ENCODE measurements at places on chromosomes 1 and 21. TPM values are rescaled to one million over a fixed set of nuclear protein-coding genes. Genes with fewer than 3 reads are reported as not detected.
A peak's percentile ranks its signal among the peaks of the same experiment; 100 is the strongest.

- H3K27me3 ChIP-seq = no peaks in the 10 kb centered on the region
- peak within 1 kb of the TSS; percentile 100 for H3K4me3 ChIP-seq
- peak; percentile 51 for DNase-seq
- H3K36me3 ChIP-seq = no peaks in the 10 kb centered on the region
- H3K27ac ChIP-seq = peak within 1 kb of the TSS; percentile 86
These were observed at the start of gene DPYD for GRCh38 chr1:97920832-97921571. Gene DPYD, minus strand, starts transcription at chr1:97921034. Its CDS starts 112 bp downstream, at chr1:97920922.

DNA sequence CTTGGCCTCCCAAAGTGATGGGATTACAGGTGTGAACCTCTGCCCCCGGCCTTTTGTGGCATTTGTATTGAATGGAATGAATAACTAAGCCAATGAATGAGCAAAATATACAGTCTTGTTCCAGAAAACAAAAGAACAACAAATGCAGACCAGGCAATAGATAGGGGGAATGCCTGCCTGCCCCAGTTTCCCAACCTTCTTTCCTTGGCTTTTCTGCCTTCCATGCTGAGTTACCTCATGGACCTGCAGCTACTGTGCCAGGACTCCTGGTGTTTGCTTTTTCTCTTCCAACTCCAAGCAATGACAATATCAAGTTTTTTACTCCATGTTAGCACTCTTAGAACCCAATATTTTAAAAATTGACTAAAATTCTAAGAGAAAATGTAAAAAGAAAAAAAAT lies 58.6 kb upstream of the BACH1 start:
- DNase-seq = no peak
- no peaks in the 10 kb centered on the region for H3K27me3 ChIP-seq
- H3K4me1 ChIP-seq = peaks cover 20% of the 10 kb centered on the region

DNA sequence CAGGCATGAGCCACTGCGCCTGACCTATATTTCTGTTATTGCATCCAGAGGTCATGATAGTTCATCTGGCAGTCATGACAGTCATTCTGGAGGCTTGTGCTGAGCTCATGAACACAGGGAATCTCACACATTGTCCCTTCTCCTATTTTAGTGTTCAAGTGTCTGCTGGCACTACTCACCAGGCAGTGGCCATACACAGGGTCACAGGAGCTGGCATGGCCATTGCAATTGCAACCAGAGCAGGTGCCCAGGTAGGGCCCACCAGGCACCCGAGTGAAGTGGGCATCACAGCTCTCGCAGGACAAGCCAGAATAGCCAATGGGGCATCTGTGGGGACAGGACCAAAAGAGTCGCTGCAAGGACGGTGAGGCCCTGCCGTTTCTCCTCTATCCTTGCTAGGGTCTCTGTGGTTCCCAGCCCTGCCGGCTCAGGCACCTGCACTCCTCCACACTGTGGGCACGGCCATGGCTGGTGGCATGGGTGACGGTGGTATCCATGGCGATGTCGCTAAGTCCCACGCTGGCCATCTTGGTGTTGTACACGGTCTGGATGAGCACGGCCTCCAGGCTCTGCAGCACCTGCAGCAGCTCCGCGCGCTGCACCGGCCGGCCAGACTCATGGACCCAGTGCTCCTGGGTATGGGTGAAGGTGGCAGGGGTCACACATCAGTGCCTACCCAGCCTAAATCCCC lies 57.0 kb downstream of the HSPG2 start:
- H3K36me3 ChIP-seq = peaks cover 91% of the 10 kb centered on the region
- H3K4me3 ChIP-seq = no peak overlapping the region
- H3K27me3 ChIP-seq = no peaks in the 10 kb centered on the region

The SSX2IP gene
- total RNA-seq = 2.3 TPM

The GMEB1 gene
- total RNA-seq = 5.2 TPM

The TMOD4 gene
- not detected for total RNA-seq

All from ascending aorta (tissue), 2 donors.